A549 treated with CORT108297 at 1 μM for 4 hours (cell line): ENCODE measurements at places on chromosomes 5 and 9. TPM values are rescaled to one million over a fixed set of nuclear protein-coding genes. Genes with fewer than 3 reads are reported as not detected.

CFAP77 gene
- 0.06 to 0.24 TPM (median 0.22 TPM) in 3 of 5 replicates, not detected in the others for total RNA-seq

CIZ1 gene
- total RNA-seq = 75.2 to 92.1 TPM (median 88.1 TPM) in 5 replicates

SUSD3 gene
- total RNA-seq = 0.23 to 0.70 TPM (median 0.66 TPM) in 5 replicates

QRFP gene
- total RNA-seq = not detected in 5 replicates

SPATA31E1 gene
- 0.03 TPM in 1 of 5 replicates, not detected in the others for total RNA-seq

OLFML2A gene
- 16.2 to 24.8 TPM (median 20.4 TPM) in 5 replicates for total RNA-seq

GKAP1 gene
- total RNA-seq = 4.4 to 6.3 TPM (median 5.2 TPM) in 5 replicates

HINT2 gene
- 69.8 to 110 TPM (median 103 TPM) in 5 replicates for total RNA-seq

WDR38 gene
- 0.09 to 0.11 TPM (median 0.09 TPM) in 3 of 5 replicates, not detected in the others for total RNA-seq

SPATA31C1 gene
- not detected in 5 replicates for total RNA-seq

RGS7BP gene
- total RNA-seq = not detected in 5 replicates

GALNT12 gene
- 3.4 to 5.3 TPM (median 4.9 TPM) in 5 replicates for total RNA-seq

SH3PXD2B gene
- 13.3 to 16.5 TPM (median 15.0 TPM) in 5 replicates for total RNA-seq

SOHLH1 gene
- total RNA-seq = not detected in 5 replicates

PALM2AKAP2 gene
- total RNA-seq = 0.06 to 0.68 TPM (median 0.25 TPM) in 5 replicates

MORN5 gene
- not detected in 5 replicates for total RNA-seq

MARVELD2 gene
- 1.9 to 3.2 TPM (median 2.2 TPM) in 5 replicates for total RNA-seq

CCDC192 gene
- total RNA-seq = not detected in 5 replicates

AKNA gene
- 3.4 to 4.5 TPM (median 4.4 TPM) in 5 replicates for total RNA-seq

NME5 gene
- total RNA-seq = not detected in 5 replicates

RNF180 gene
- 0.30 to 0.46 TPM (median 0.39 TPM) in 5 replicates for total RNA-seq

TMEM174 gene
- total RNA-seq = not detected in 5 replicates

HAVCR1 gene
- 27.4 to 42.0 TPM (median 37.2 TPM) in 5 replicates for total RNA-seq
